ENCODE measurements at places on chromosomes 2 and 18.

GRCh38 chr2:62465741-62466502, 40.1 kb downstream of the TMEM17 start:
- no peak for DNase-seq

GRCh38 chr18:59085797-59086196, 53.9 kb upstream of the SEC11C start:
- no peak for DNase-seq

DNA sequence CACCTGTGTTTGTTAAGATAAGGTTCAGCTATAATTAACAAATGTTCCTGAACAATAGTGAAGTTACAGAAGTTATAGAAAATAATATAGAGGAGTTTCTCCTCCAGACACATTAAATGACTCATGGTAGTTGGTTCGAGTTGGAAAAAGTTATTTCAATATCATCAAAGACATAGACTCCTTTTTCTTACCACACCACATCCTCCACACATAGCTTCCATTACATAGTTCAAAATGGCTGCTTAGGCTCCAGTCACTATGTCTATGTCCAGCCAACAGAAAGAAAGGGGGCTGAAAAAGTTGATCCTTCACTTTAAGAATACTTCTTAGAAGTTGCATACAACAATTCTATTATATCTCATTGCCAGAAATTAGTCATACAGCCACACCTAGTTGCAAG, 50.7 kb downstream of the DYNAP start:
- DNase-seq, result no peak

DNA sequence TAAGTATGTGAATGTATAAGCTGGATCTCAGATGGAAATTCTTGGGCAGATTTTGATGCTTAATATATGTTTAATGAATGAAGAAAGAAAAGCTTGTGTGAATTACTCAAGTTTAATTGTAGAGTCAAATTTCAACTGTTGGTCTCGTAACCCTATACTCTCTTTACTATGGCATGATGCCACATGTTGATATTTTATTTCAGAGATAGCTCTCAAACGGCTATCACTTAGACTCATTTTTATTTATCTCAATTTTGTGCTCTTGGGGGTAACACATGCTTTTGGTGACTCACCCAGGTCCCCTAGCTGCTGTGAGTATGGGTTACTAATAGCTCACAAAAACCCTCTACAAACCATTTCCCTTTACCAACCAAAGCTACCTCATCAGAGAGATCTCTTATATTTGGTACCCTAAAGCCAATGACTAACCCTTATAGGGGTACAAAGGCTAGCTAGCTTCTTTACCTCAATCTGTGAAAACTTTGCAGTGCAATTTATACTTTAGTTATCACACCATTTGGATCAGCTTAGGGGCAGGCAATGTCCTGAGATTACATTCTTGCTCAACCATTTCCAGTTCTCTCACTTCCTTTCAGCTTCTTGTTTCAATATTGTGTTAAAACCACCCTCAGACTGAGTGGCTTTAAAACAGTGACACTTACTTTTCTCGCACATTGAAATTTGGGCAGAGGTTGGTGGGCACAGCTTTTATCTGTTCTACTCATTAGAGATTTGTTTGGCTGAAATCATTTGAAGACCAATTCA, 240.3 kb downstream of the CDH7 start:
- DNase-seq, result no peak

DNA sequence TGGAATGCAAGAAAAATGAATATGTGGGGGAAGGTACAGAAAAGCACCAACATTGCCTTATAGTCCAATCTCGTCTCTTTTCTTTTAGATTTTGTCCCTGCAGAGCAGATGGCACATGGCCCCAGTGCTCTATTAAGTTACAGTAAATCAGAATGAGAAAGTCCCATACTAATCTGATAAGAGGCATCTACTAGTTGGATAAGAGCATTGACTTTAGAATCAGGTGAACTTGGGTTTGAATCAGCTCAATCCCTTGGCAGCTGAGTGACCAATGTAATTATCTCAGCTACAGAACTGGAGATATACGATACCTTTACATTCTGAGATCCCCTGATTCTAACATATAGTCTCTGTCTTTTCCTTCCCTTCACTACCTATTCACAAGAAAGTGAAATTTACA, 54.8 kb upstream of the PDE1A start:
- DNase-seq, result no peak

GRCh38 chr18:7789856-7790552, 222.9 kb downstream of the PTPRM start:
- no peak for DNase-seq

All from forelimb muscle (tissue), 1 donor.